ENCODE measurements at places on chromosomes 5 and 9.

DNA sequence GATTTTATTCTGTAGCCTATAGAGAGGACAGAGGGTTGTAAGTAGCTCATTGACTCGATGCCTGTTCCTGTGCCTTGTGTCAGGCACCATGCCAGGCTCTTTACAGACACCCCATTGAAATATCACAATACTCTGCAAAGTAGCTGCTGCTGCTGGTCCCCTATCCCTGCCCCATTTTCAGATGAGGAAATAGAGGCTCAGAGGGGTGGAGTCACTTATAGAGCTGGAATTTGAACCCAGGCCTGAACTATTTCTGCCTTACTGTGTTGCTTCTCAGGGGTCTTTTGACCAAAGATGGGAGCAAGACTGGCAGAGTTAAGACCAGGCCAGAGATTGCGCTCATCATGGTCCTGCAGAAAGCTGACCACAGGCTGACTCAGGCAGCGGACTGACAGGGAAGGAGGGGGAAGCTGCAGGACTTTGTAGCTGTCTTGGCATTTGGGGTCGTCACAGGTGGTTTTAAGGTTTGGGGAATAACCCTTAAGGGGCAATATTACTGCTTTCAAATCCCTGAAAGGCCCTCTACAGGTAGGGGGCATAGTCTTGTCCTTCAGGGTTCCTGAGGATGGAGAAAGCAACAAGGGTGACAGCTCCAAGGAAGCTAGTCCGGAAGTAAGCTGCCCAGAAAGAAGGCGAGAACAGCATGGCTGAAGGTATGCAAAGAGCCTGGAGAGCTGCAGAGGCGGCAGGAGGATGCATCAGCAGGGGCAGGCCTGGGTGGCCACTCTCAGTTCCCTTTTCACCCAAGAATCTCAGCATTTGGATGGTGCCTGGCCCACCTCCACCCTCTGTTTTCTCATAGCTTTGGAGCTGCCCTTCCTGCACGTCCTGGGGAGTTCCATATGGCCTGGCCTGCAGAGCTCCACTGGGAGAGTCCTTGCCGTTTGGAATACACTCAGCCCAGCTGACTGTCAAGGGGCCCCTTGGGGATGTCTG, 18.3 kb upstream of the NDST1 start:
- DNase-seq = peak; percentile 58

- DNase-seq = no peak
Observed at GRCh38 chr5:74685979-74686631, 1.1 kb downstream of the HEXB start.

GRCh38 chr5:139301808-139302499, 8.4 kb downstream of the MATR3 start:
- DNase-seq = no peak

GRCh38 chr9:34253460-34253837, 74.6 kb downstream of the UBAP1 start:
- DNase-seq = peak; percentile 51

GRCh38 chr5:89350684-89351083, 467.7 kb upstream of the MEF2C start:
- DNase-seq = no peak

DNA sequence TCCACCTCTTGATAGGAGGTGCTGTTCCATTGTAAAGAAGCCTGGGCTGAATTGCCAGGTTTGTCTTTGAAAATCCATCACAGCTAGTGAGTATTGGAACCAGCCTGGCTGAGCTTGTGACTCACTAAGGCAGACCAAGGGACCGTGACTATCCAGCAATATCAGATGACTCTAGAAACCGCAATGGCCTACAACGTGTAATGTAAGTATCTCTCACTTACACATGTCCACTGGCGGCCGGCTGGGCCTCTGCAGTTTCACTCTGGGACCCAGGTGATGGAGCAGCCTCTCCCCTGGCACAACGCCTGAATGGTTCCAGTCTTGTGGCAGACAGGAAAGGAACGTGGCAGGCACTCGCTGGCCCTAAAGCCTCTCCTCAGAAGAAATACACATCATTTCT, 3.1 kb upstream of the HRH2 start:
- no peak for DNase-seq

DNA sequence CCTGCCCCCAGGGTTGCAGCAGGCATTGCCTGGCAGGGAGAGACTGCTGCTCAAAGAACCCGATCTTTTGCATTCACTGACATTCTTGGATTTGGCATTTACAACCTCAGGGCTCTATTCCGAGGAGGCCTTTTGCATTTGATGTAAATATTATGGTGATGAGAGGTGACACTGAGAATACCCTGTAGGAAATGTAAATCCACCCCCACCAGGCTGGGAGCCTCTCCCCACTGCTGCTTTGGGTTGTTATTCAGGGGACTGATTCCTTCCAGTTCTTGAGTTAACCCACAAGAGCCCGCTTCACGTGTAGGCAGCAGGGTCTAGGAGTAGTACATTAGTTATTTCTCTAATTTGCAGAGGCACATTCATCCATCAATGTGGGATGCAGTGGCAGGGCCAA, 55.5 kb upstream of the ARAP3 start:
- no peak for DNase-seq

- DNase-seq = no peak
Observed at GRCh38 chr5:157045601-157046000, 13.3 kb downstream of the HAVCR1 start.
